H4 (cell line): ENCODE measurements at places on chromosomes 6 and 20.

DNA sequence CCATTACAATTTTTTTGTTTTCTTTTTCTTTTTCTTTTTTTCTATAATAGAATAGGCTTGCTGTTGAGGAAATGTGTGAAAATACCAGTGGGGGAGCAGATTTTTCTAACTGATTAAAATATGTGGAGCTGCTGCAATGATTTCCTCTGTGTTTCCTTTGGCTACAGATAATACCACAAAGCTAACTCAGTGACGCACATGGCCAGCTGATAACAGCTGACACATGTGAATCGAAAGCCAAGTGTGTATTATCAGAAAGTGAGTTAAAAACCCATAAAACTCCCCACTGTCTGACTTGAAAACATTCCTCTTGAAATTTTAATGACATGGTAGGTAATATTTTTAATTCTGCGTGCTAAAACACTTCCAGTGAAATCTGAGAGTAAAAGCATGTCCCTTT is 70.8 kb upstream of the AHI1 start:
- DNase-seq, result no peak

DNA sequence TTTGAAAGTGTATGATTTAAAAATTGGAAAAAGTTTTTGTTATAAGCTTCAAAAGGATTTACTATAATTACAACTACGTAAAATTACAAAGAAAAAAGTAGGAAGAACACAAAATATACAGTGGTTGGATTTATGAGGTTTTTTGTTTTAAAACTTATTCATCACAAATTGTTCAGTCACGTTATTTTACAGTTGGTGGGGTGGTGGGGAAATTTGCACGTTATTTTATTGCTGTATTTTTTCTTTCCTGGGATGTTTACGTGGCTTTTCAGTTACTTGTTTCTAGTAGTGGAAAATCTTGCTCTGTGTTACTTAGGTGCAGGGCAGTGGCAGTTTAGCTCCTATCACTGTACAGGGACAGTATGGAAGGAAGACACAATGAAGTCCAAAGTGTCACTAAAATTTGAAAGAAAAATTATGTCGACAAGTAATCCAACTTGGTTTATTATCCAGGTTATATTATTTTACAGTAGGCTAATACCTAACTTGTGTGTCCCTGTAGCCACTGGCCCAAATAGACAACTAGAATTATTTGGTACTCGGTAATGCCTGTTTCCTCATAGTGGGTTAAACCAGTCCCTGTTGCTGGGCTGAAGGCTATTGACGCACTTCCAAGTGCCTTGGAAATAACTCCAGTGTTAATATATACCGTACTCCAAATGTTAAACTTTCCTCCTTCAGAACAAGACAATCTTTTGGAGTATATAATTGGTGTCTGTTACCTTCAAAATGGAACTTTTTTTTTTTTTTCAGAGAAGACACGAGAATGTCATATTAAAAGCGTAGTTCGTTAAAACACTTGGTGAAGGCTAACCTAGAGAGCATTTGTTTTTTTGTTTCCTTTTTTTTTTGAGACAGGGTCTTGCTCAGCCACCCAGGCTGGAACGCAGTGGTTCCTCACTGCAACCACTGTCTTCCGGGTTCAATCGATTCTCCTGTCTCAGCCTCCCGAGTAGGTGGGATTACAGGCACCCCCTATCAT is 4.6 kb downstream of the JARID2 start:
- DNase-seq, result no peak

GRCh38 chr20:58040447-58041290 is 187.8 kb downstream of the ANKRD60 start:
- no peak for DNase-seq

DNA sequence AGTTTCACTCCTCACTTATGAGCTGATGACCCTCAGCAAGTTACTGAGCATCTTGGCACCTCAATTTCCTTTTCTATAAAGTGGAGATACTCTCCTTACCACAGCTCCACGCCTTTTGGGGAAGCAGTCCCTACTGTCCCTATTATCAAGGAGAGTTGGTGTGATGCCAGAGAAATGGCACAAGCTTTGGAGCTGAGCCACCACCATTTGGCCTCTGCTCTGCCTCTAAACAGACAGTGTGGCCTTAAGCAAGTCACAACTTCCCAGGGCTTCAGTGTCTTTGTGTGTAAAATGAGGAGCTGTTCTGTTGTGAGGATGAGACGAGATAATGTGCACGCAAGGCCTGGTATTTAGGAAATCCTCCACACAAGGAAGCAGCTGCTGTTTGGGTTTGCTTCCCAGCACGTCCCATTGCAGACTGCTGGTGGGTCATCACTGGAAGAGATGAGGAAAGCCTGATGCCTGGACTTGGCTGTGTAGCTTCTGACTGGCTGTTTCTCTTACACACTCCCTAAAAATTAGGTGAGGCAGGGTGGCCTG is 18.5 kb downstream of the NSFL1C start:
- no peak for DNase-seq

GRCh38 chr6:130065609-130066156 is 47.3 kb downstream of the L3MBTL3 start:
- no peak for DNase-seq

GRCh38 chr6:146650799-146651481 is 52.2 kb downstream of the ADGB start:
- DNase-seq, result no peak

DNA sequence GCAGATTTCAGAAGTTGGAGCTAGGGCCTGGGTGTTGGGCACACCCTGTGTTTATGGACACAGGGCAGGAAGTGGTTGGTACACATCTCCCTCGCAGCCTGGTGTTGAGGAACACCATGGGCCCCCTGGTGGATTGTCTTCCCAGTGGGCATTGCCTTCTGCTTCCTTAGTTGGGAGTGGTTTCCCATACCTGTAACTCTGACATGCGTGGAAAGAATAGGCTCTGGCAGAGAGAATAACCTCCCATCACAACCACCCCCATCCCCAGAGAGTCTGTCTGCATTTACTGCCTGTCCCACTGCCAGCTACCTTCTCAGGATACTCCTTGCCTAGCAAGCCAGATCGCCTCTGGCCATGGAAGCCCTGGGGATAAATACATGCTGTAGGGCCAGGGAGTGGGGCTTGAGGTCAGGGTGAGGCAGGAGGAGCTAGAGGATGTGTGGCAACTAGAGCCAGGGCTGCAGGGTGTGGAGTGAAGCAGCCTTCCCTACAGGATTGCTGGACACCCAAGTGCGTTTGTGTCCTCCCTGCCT is 14.7 kb downstream of the LRRC73 start:
- DNase-seq, result peak; percentile 69

DNA sequence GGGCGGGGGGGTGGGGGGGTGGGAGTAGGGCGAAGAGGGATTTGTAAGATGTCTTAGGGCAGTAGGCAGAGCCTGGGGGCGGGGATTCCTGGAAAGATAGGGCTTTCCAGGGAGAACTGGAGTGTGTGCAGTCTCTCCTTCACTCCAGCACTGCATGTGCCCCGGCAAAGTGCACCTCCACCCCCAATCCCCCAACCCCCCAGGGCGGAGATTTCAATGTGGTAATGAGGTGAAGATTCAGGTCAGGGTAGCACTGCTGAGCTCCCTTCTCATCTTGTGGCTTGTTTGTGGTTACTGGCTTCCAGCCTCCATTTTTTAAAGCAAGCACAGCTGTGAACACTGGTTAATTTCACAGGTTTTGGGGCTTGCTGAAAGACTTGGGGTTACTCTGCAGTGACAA is 5.9 kb downstream of the TMEM239 start:
- DNase-seq, result peak; percentile 36

- no peak for DNase-seq
Observed at GRCh38 chr20:53930651-53931504, 139.5 kb downstream of the BCAS1 start.

GRCh38 chr6:116971959-116972358 is 94.9 kb downstream of the RFX6 start:
- DNase-seq, result peak; percentile 26

DNA sequence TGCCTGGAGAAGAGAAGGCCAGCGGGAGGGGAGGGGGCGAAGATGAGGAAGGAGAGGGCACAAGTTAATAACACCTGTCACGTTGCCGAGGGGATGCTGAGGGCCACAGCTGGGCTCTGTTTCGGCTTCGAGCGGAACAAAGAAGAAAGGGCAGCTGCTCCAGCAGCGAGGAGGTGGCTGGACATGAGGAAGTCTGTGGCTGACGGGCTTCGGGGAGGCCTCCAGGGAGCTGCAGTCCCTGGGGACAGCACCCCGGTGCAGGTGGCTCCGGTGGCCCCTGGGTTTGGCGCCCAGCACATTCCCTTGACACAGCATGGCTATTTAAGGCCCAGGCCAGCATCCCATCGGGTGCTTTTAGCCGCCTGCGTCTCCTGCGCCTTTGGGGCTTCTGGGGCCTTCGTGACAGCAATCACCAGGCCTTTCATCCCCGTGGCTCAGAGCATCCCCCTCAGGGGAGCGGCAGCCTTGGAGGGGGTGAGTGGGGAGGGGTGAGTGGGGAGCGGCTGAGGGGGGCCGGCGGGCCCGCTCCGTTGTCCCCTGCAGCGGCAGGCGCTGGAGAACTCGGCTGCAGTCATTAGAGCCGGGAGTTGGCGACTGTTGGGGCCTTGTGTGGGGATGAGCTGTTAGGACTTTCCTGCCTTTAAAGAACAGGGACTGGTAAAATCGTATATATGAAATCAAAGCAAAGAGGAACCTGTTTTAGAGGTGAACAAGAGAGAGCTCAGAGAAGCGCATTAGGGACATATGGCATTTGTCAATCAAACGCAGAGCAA is 99.0 kb downstream of the TMEM242 start:
- no peak for DNase-seq

DNA sequence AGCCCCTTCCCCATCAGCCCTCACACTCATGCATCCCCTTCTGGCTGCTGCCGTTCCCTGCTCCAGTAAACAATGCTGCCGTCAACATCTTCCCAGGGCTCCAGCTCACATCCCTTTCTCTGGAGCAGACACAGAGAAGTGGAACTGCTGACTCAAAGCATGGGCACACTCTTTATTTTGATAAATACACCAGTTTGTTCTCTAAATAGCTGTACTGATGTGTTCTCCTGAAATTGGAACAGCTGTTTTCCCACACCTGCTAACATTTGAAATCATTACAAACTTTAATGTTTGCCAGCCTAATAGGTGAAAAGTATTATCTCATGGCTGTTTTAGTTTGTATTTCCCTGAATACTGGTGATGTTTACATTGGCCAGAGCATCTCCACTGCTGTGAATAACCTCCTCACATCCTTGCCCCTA is 102.1 kb upstream of the NXT1 start:
- DNase-seq, result no peak

DNA sequence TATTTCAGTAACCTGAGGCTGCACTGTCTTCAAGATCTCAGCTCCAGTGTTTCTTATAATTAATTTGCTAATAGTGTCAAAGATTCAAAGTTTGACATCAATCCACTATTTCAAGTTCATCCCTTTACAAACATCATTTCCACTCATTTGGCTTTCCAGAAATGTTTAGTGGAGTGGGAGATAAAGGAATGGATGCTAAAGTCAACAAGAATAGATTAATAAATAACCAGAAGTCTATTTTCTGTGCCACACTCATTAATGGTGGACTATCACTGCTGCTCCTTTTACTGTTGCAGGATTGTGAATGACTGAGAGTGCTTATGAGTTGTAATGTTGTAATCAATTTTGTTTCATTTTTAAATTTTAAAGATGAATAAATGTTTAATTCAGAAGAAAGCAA is 28.4 kb upstream of the EPM2A start:
- no peak for DNase-seq

- no peak for DNase-seq
Observed at GRCh38 chr6:93728150-93728549, 308.8 kb upstream of the EPHA7 start.

GRCh38 chr6:52953911-52954839 is 40.9 kb downstream of the GSTA4 start:
- no peak for DNase-seq

GRCh38 chr6:28729501-28730402 is 194.0 kb downstream of the TRIM27 start:
- DNase-seq, result no peak

DNA sequence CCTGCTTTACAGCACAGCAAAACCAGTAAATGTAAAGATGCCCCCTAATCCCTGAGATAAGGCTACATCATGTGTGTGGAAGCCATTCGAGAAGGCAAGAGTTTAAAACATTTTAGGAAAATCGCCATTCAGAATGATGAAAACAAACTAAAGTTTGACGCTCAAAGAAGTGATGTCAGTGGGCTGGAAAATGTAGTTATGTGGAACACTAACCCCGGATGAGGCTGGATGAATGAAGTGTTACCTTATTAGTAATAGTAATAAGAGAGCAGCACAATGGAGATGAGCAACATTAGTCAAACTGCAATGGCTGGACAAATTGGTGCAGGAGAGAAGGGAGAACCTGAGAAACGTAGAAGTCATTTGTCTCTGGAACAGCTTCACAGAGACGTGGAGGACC is 130.7 kb upstream of the ARID1B start:
- no peak for DNase-seq

GRCh38 chr6:74871757-74872156 is 334.1 kb downstream of the COL12A1 start:
- DNase-seq, result peak; percentile 86

DNA sequence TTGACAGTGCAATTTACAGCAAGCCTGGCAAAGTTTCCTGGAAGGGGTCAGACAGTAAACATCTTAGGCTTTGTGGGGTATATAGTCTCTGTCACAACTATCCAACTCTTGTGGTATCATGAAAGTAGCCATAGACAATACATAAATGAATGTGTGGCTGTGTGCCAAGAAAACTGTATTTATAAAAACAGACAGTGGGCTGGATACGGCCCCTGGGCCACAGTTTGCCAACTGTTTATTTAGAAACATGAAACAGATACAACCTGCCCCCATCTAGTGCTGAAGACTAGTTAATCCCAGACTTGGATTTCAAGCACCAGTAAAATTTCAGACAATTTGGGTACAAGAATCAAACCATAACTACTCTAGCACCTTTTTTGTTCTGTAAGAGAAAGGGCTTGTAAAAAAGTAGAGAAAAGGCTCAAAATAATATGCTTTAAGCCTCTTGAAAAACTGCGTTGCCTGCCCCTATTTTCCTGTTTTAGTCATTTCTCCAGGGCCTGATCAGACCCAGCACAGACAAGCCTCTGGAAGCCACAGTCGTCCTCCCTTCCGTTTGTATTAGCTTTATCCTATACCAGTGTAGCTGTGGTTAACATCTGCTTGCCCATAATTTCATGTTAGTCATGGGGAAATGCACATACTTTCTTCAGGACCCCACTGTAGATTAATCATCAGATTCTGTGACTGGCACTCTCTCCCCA is 30.8 kb downstream of the JAG1 start:
- DNase-seq, result no peak

DNA sequence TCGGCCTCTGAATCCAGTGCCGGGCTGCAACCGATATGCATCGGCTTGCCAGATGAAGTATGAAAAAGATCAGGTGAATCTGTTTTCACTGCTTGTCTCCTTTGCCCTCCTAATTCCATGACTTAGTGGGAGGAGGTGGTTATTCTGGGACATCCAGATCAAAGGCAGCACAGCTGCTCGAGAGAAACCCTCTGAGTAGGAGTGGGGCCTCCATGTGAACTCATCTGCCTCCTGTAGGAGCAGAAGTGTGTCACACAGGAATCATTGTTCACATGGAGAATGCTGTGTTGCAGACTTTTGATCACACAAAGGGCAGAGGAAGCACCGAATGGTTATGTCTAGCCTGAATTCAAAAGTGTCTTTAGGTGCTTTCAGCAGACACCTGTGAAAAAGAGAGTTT is 73.1 kb upstream of the SLC22A1 start:
- DNase-seq, result no peak

- DNase-seq, result no peak
Observed at GRCh38 chr6:122082370-122082769, 317.1 kb upstream of the HSF2 start.

- DNase-seq, result no peak
Observed at GRCh38 chr6:15526212-15526701, 136.6 kb downstream of the DTNBP1 start.

- DNase-seq, result no peak
Observed at GRCh38 chr6:95742767-95743289, 165.5 kb downstream of the MANEA start.

- no peak for DNase-seq
Observed at GRCh38 chr20:829551-829950, 4.0 kb upstream of the FAM110A start.
